Astrocyte (in vitro differentiated cells and primary cell): ENCODE measurements at places on chromosomes 4 and X. TPM values are rescaled to one million over a fixed set of nuclear protein-coding genes. Genes with fewer than 3 reads are reported as not detected.

GRCh38 chr4:187135878-187136277, 412.2 kb upstream of the FAT1 start:
- no peak for DNase-seq

DNA sequence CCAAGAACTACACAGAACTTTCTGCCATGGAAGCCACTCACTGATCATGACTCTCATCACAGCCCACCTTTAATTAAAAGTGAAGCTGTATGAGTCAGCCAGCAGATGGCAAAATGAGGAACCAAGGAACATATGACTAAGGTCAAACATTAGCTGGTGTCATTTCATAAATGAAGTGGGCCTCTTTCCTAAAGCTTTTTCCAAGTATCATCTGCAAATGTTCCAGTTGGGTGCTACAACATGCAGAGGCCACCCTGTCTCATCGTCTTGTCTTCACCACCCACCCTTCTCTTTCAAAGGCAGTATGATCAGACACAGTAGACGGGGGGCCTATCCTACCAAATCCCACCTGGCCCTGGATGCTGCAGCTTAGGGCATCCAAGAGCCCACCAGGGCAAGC, 9.2 kb upstream of the EOLA1 start:
- no peak for DNase-seq

DNA sequence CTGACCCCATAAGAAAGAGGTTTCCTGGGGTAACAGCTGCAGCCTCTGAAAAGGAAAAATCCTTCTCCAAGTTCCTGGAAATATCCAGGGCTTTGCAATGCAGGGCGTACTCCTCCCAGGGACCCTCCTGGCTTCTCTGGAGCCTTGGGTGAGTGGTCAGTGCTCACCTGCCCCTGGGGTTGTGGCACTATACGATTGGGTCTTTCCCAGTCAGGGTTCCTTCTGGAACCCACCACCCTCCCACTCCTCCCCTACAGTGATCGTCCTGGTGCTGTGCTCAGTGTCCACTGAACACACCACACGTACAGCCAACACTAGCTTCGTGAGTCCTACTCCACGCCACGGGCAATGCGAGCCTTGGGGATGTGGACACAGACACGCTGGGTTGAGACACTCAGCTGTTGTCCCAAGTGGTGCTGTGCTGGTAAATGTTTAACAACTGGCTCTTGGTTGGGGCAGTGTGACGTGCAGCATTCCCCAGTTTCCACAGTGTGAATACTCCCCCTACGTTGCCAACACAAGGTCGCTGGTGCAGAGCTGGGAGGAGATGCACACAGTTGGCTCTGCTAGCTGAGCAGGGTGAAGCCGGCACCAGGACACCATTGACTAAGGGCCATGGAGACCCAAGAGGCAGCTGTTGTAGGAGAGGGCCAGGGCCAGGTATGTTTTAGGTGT, 65.4 kb downstream of the HTRA3 start:
- DNase-seq = no peak

DNA sequence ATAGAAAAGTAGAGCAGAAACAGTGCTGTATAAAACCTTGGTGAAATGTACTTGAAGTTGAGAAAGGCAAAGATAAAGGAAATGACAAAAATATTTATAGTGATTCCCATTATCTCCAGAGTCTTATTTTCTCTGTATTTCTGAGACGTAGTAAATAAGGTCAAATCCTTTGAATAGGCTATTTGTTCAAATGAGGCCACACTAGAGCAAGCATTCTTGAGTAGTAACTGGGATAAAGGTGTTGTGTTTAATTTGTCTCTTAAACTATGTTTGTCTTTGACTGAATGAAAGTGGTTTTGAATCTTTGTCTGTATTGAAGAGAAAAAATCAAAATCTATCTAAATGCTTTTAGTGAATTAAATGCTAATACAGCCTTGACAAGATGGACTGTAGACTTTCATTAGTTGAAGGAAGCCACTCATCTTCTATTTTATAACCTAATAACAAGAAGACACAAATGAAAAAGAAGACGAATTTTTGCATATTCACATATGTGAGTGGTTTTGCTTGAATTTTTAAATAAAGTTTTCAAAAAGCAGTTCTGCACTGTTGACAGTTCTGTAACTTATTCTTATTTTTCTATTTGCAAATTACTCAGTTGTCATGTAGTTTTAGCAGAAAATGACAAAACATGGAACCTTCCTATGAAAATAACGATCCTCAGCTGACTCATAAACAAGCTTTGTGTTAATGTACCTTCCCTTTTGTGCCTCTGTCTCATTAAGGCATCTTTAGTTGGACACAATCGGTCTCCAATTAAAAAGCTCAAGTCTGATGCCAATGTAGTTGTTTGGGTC, 94.8 kb upstream of the PCDH18 start:
- no peak for DNase-seq

DNA sequence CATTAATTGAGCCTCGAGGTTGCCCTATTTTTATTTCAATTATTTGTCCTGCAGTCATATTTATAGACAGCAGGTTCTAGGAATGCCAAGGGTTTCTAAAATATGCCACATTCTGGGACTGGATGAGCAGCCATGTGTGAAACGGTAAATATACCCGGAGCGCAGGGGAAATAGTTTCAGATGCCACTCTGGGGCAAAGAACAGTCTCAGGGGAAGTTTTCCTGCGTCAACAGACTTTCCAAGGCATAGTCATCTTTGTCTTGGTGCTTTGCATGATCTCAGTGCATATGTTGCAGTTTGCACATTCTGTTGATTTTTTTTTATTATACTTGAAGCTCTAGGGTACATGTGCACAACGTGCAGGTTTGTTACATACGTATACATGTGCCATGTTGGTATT, 71.0 kb downstream of the GPAT3 start:
- no peak for DNase-seq

The MBTPS2 gene
- total RNA-seq = 18.8 and 19.8 TPM in 2 replicates

The FGFR3 gene
- 3.6 and 3.9 TPM in 2 replicates for total RNA-seq

The FANCB gene
- total RNA-seq = 1.9 and 2.8 TPM in 2 replicates
